NCI-H460 (cell line): ENCODE measurements at places on chromosomes 1 and 21. TPM values are rescaled to one million over a fixed set of nuclear protein-coding genes. Genes with fewer than 3 reads are reported as not detected.

Gene PTPRC
- not detected in 2 replicates for total RNA-seq

Gene OR10J1
- total RNA-seq: 0.05 TPM in 1 of 2 replicates, not detected in the other

Gene F13B
- total RNA-seq: 0.12 TPM in 1 of 2 replicates, not detected in the other

DNA sequence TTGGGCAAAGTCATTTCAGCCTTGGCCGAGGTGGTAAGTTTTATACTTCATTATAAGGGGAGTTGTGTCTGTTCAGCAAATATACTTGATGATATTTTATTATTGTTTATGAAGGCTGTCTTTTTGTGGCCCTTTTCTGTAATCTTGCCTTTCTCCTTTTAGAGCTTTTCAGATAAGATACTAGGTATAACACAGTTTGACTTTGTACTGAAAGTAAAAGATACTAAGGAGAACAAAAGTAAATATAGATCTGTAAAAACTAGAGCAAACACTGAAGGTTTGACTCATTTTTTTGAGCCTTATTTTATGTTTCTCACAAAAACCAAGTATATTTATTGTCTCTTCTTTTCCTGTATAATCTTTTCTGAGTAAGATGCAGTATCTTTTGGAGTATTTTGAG lies 61.9 kb downstream of the KIF1B start:
- no peak for DNase-seq

GRCh38 chr1:100249155-100249536 lies 488 bp downstream of the DBT start:
- DNase-seq: no peak

DNA sequence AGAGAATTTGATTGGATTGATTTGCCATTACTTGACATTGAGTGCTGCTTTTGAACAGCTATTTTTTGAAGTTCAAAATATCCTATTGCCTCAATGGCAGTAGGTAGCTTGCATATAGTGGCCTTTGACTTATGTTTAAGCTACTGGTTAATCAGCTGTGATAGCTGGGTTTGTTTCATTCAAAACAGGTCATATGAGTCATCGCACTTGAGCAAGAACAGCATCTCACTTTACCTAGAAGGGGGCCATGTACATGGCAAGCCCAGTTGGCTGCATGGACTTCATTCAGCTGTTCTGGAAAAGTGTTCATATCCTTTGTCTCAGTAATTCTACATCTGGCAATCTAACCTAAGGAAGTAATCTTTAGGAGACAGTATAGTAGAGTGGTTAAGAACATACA lies 29.0 kb upstream of the ARID1A start:
- no peak for DNase-seq

GRCh38 chr1:21579791-21580190 lies 70.6 kb downstream of the ALPL start:
- no peak for DNase-seq
